CD4-positive, alpha-beta T cell treated with Interleukin-6 for 4 hours (primary cell): ENCODE measurements at places on chromosomes 13 and 19.
A peak's percentile ranks its signal among the peaks of the same experiment; 100 is the strongest.

GRCh38 chr13:106774621-106775020 lies 206.7 kb upstream of the ARGLU1 start:
- DNase-seq, result no peak

DNA sequence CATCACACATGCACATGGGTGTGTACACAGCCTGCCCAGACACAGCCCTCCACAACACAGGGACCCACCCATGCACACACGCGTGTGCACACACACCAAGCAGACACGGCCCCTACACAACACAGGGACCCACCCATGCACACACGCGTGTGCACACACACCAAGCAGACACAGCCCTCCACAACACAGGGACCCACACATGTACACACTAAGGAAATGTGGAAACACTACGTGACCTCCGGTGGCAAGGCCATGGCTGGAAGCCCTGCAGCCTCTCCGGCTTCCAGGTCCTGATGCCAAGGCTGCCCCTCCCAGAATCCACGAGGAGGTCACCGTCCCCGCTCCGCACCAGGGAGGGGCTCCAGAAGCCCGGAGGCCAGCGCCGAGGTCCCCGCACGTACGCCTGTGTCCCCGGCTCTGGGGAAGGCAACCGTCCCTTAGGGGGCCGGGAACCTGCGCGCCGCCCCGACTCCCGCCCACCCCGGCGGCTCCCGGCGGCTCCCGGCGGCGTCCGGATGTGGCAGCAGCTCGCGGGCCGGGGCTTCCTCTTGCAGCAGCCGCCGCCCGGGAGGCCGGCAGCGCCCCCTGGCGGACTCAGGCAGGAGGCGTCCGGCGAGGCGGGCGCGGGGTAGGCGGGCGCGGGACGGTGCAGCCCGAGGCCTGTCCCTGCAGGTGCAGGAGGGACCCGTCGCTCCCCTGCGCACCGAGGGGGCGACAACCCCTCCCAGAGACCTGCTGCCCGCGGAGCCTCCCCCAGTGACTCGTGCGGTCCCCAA lies 29.8 kb upstream of the GRTP1 start:
- peak; percentile 86 for DNase-seq

DNA sequence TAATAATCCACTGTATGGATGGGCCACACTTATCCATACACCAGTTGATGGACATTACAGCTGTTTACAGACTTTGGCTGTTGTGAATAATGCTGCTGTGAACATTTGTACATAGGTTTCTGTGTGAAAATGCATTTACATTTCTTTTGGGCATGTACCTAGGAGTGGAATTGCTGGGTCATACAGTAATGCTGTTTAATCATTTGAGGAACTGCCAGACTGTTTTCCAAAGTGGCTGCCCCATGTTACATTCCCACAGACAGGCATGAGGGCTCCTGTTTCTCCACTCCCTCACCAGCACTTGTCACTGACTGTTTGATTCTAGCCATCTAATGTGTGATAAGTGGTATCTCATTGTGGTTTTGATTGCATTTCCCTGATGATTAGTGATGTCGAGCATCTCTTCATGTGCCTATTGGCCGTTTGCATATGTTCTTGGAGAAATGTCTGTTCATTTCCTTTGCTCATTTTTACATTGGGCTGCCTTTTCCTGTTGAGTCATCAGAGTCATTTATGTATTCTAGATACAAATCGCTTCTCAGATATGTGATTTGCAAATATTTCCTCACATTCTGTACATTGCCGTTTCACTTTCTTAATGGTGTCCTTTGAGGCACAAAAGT lies 12.8 kb downstream of the TMEM255B start:
- DNase-seq, result no peak

DNA sequence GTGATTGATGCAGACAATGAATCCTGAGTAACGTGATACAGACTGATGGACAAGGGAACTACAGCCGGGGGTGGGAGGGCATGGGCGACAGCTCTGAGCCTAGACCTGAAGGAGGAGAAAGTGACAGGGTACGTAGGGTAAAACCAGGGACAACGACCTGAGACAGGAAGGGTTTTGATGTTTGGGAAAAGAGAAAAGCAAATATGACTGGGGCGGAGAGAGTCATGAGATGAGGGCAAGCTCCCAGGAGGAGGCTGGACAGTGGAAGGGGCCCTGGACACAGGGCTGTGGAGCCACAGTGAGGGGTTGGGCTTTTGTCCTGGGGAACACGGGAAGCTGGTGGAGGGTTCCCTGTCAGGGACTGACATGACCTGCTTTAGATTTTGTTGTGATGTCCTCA lies 34.2 kb downstream of the ZNF611 start:
- DNase-seq, result no peak

DNA sequence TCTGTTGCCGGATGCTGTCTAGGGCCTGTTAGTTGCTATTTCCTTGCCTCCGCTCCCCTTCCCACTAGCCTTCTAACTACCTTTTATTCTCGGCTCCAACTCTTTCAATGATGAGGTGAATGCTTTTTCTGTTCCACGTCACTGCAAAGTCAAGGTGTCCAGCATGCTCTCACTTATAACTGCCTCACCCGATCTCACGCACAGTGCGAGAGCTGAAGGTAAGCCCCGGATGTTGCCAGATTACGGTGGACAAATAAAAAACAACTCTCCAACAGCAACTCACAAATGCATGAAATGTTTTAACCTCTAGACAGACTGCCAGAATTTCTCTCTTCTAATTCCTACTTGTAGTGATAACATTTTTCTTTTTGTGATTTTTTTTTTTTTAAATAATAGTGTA lies 169.9 kb downstream of the STK24 start:
- DNase-seq, result no peak

DNA sequence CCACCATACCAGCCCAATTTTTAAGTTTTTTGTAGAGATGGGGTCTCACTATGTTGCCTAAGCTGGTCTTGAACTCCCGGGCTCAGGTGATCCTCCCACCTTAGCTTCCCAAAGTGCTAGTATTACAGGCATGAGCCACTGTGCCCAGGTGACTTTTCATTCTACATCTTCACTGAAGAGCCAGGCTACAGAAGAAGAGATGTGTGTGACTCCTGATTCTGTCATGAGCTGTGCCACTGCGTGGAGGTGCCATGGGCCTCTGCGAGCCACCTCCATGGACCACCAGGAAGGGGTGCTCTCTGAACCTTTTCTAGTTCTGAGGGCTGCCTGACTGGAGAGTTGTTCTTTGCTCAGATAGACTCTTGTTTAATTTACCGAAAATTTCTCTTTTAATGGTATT lies 56.6 kb upstream of the RANBP3 start:
- no peak for DNase-seq

- DNase-seq, result peak; percentile 48
Measured at GRCh38 chr13:73625562-73626339, 508.5 kb downstream of the KLF12 start.

- peak; percentile 73 for DNase-seq
Measured at GRCh38 chr19:33430674-33431277, 57.3 kb downstream of the CEBPG start.

- no peak for DNase-seq
Measured at GRCh38 chr19:8141726-8142512, 7.5 kb downstream of the FBN3 start.

DNA sequence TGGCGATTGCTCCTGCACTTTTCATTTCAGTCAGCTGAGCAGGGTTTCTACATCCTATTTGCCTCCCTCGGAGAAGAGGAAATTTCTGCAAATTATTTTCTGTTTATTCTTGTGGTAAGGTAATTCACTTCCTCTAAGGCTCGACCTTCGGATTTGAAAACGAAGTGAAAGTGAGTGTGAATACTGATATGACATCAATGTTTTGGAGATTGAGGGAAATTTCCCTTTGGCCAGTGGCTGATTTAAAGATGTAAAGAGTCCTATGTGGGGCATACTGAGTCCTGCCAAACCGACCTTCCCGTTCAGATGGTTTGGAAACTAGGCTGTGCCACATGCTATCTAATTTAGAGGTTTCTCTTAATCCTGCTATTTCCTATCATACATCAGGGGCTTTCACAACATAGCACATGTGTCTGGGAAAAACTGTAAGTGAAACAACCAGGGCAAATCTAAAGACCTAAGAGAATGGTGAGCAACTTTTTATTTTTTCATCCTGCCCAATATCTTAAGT lies 112.3 kb downstream of the POSTN start:
- no peak for DNase-seq
